Stimulated activated CD8-positive, alpha-beta memory T cell treated with anti-CD3 and anti-CD28 coated beads, Interleukin-7, amount 100 ng/mL, for 24 hours (primary cell): ENCODE measurements at places on chromosomes 7 and 10.

- DNase-seq = no peak
Observed at GRCh38 chr7:136324073-136324704, 347.0 kb upstream of the MTPN start.

DNA sequence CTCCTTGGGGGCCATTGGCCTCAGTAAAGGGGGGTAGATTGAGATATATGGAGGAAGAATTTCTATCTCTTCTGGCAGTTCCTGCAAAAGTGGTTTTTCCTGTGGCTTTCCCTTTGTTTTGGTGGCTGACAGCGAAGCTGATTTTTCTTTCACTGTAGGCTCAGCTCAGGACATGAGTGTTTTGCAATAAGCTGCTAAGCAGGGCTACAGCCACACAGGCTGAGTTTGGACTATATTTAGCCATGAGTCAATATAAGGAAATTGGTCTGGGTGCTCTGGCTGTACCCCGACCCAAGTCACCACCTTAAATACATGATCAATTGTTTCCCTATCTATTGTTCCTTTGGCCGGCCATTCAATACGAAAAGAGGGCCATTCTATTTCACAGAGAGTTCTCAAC lies 212.7 kb upstream of the KCND2 start:
- no peak for DNase-seq

- no peak for DNase-seq
Observed at GRCh38 chr10:88253128-88253527, 330.0 kb downstream of the RNLS start.

GRCh38 chr10:123009105-123009820 lies 457 bp downstream of the ACADSB start:
- DNase-seq = no peak

- DNase-seq = no peak
Observed at GRCh38 chr10:130230611-130231010, 94.4 kb downstream of the GLRX3 start.

DNA sequence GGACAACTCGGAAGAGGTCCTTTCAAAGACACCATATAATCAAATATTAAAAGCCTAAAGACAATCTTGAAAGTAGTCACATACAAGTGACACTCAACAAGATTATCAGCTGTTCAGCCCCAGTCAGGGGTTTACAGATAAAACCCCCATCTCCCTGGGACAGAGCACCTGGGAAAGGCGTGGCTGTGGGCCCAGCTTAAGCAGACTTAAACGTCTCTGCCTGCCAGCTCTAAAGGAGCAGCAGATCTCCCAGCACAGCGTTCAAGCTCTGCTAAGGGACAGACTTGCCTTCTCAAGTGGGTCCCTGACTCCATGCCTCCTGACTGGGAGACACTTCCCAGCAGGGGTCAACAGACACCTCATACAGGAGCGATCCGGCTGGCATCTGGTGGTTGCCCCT lies 18.0 kb downstream of the CDCA7L start:
- DNase-seq = no peak

- DNase-seq = no peak
Observed at GRCh38 chr10:93266858-93267257, 193.2 kb downstream of the CYP26A1 start.

DNA sequence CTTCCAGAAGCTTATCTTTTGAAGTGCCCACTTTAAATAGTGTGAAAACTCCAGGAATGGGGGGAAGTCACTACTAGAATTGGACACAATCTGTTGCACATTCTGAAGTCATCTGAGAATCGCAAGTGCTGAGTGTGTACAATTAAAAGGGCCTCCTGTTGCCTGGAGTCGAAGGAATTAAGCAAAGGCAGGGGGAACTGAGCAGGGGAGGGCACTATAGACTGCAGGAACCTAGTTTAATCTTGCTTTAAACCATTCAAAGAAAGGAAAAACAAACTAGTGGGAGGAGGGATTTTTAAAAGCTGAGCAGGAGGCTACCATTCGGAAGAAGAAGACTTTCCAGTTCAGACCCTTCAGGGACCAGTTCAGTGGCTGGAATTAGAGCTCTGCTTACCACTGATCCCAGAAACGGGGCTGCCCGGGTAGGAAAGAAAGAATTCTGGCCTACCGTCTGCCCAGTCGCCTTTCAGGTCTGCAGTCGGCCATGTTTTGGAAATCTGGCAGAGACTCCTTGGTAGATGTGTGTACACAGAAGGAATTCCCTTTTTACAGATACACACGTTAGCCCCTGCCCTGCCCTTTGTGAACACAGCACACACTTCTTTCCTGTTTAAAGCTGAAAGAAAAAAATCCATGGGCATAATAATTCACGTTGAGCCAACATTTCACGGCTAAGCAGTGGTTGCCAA lies 610.6 kb upstream of the FOXK1 start:
- DNase-seq = no peak

GRCh38 chr10:84095811-84096497 lies 43.4 kb upstream of the GHITM start:
- no peak for DNase-seq

DNA sequence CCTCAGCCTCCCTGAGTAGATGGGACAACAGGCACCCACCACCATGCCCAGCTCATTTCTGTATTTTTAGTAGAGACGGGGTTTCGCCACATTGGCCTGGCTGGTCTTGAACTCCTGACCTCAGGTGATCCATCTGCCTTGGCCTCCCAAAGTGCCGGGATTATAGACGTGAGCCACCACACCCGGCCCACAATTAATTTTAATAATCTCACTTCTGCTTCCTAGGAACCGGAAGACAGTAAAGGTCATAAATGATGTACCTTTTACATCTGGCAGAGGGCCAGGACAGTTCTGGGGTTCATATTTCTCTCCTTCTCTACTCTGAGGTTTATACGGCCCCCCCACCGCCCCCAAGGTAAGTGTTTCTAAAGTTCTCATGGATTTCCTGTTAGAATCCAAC lies 31.2 kb upstream of the AOAH start:
- DNase-seq = no peak

DNA sequence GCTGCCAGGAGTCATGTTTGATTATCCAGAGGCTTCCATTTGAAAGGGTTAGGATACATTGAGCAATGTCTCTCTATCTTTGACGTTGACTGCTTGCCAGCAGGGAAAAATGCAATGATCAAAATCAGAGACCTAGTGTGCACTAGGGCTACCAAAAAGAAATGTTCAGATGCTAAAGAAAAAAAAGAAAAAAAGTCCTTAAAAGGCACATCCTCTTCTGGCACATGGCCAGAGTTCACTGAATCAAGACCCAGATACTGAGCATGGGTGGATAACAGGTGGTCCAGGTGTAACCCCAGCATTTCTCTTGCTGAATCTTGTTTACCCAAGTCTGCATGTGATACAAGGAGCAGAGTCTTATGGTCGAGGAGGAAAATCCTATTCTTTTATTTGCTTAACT lies 899.3 kb downstream of the SORCS3 start:
- DNase-seq = no peak
